ENCODE measurements at places on chromosomes 16 and 17.

DNA sequence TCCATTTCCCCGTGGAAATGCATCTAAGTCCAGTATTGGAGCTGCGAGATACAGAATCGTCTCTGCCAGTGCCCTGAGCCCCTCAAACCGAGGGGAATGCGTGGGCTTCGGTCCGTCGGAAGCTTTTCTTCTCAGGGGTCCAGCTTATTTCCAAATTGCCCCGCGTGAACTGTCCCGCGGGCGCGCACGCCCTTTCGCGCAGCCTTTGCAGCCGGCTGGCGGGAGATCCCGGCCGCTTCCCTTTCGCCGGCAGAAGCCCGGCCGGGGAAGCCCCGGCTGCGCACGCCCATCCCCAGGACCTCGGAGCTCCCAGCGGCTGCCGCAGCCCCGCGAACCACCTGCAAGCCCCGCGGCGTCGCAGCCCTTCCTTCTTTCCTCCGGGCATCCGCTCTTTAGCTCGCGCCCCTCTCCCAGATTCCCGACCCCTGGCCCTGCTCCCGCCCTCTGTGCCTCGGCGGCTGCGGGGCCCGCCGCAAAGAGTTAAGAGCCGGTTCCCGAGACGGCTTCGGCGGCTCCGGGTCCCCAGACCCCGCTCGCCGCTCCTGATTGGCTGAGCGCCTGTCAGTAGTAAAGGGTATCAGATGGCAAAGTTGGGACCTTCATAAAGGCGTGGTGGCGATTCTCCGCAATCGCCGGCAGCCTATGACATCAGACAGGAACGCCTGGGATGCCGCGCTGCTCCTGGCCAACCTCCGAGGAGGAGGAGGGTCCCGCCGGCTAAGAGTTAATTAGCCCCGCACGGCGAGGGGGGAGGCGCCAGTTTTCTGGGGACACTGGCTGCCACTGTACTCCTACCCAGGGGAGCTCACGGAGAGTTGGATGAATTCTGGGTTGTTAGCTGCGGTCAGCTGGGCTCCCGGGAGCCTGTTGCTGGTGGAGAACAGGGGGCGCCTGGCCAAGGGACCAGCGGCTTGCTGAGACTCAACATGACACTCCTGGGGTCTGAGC is at the start of gene MYOCD:
Gene MYOCD, plus strand, starts transcription at position 628 of the 948 bp plus-strand sequence. Its CDS starts 299 bp downstream, at position 927.
- peak; percentile 52 for DNase-seq

- DNase-seq = no peak
Observed at GRCh38 chr17:74404789-74405188, 27.1 kb upstream of the GPRC5C start.

DNA sequence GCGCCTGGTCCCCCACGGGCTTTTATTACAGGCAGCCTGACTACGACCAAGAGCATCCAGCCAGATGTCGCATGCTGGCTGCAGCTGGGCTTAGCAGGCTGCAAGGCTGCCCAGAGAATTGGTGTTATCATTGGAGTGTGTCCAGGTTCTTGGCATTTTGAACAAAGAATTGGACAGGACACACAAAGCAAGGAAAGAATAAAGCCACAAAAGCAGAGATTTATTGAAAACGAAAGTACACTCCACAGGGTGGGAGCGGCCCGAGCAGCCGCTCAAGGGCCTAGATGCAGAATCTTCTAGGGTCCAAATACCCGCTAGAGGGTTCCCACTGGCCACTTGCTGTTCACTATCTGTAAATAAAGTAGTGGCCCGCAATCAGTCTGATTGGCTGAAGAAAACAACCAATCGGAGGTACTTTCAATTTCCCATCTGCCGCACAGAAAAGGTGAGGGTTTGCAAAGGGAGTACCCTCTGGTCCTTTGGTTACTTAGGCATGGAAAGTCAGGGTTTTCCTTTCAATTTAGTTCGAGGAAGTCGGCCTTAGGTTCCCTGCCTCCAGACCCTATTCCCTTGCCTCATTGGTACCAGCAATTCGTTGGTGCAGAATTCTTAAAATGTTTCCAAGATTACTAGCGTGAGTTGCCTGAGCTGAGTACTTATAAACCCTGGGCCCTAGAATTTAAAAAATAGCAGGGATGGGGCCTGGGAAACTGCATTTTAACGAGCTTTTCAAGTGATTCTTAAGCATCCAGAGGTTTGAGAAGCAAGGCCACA is 38.5 kb upstream of the CNEP1R1 start:
- DNase-seq = peak; percentile 31

- no peak for DNase-seq
Observed at GRCh38 chr17:64689106-64689505, 27.0 kb upstream of the SMURF2 start.

GRCh38 chr17:48596000-48596734 is 2.6 kb upstream of the HOXB5 start:
- DNase-seq = no peak

DNA sequence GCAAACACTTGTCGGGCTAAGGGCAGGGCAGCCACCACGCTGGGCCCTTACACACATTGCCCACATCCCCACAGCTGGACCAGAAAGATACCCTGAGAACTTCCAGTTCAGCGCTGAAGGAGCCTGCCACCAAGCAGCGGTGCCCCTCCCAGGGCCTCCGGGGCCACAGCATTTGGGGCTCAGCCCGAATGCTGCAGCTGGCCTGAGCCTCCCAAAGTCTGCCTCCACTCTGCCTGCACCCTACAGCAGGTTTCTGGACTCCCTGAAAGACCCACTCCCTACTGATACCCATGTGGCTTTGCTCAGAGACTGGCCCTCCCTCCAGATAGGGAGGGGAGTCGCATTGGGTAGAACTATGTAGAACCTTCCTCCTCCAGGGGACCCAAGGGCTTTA is 1.5 kb downstream of the MCRIP1 start:
- no peak for DNase-seq

DNA sequence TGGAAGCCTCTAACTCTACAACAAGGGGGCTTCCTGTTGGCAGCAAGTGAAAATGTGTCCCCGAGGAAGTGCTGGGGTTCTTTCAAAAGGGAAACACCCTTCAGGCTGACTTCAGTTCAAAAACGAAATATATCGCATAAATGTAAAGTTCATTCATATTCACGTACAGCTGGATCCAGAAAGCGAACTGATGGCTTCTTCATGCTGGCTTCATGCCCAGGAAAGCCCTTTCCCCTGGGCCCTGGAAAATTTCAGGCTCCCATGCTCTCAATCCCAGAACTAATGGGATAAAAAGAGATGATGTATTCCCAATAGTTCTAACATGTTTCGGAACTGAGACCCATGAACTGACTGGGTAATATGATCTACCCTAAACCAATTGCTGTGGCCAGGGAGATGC is 104.7 kb upstream of the CDH13 start:
- DNase-seq = no peak

- DNase-seq = no peak
Observed at GRCh38 chr16:87740909-87741424, 24.8 kb downstream of the KLHDC4 start.

DNA sequence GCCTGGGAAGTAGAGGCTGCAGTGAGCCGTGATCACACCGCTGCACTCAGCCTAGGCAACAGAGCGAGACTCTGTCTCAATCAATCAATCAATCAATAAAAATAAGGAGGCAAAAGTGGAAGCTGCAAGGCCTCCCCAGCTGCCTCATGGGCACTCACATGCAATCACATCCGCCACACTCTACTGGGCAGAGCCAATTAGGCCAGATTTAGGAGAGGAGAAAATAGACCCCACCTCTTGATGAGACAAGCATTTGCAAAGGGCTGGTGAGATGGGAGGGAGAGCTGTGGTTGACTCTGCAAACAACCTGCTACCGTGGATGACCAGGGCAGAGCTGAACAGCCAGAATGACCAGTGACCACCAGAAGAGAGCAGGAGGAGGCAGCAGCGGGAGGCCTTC is 14.7 kb upstream of the GSG1L start:
- DNase-seq = no peak

DNA sequence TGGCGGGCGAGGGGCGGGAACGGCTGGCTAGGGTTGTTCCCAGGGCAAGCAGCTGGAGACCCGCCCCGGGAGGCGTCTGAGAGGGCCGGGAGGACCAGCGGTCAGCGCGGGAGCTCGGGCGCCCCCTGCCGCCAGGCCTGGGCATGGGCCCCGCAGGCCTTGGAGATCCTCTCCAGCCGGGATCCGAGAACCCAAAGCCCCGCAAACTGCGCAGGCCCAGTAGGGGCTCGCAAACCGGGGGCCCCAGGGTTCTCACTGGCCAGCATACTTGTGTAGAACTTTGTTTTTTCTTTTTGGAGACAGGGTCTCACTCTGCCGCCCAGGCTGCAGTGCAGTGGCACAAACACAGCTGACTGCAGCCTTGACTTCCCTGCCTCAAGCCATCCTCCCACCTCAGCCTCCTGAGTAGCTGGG is 20.8 kb upstream of the ZNF423 start:
- DNase-seq = peak; percentile 83

- DNase-seq = no peak
Observed at GRCh38 chr17:65323049-65323448, 185.9 kb downstream of the RGS9 start.

DNA sequence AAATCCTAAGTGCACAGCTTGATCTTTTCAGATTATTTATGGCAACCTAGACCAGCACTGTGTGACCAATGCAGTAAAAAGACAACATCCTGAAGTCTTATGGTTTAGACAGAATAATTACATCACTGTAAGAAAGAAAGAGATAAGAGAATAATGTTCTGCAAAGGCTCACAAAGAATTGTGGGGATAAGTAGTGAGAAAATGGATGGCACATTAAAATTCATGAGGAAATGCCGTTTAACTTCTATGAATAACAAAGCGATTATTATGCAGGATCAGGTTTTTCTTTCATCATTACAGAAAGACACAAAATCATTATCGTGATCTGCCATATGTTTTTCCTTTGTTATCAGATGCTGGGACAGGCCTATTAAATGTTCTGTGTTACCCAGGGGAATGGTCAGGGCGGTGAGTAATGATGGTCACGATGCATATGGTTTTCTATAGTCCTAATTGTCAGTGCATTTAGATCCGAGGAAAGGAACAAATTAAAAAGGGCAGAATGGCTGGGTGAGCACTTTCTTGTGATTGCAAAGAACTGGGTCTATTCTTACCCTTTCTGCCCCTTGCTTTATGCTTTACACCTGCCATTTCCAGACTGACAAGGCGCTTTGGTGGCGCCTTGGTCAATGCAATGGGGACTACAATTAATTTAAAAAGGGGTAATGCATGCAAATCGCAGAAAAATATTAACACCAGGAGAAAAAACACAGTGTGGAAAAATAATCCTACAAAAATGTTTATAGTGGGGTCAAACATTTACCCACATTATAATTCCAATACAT is 18.1 kb upstream of the DHX40 start:
- no peak for DNase-seq

Data from left cardiac atrium (tissue), 4 donors.